ENCODE measurements at places on chromosomes 7 and 10.

DNA sequence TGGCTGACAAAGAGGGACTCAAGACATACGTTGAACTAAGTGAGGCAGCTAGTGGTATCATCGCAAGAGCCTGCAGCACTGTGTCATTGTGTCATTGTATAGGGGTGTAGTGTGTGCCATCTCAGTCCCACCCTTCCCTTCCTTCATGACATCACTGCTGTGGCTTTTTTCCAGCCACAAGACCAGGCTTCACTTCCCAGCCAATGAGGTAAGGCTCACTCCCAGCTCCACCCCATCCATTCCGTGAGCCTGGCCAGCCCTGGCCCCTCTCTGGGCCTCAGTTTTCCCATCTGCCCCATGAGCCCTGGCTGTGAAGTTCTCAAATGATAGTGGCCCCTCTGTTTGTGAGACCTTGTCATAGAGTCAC lies 134.3 kb upstream of the ZMIZ1 start:
- DNase-seq: peak; percentile 21

DNA sequence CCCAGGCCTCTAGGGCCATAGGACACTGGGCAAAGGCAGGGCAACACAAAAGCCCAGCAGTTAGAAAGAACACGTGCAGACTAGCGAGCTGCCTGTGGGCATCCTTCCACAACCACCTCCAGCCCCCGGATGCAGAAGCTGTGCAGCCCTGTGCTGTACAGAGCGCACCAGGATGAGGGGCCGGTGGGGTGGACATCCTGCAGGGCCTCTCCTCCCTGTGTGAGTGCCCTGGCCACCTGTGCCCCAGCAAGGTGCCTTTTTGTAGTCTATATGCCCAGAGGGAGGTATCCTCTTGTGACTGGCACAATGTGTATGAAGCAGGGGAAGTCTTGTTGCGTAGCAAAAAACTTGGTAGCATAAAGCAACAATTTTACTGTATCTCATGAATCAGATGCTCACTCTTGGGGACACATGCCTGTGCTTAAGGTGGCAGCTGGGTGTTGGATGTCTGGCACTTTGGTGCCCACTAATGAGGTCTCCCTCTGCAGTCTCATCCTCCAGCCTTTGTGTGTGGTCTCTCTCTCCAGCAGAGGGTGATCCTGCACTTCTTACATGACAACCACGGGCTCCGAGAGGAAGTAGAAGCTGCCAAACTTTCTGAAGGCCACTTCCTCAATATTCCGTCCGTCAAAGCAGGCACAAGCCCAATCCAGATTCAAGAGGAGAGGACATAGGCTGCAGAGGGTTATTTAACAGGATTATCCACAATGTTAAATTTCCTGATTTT lies 8.7 kb downstream of the NCAPG2 start:
- peak; percentile 94 for DNase-seq

- peak; percentile 32 for DNase-seq
Observed at GRCh38 chr10:28679581-28680357, 2.4 kb downstream of the BAMBI start.

- DNase-seq: no peak
Observed at GRCh38 chr10:66714741-66715140, 211.1 kb upstream of the LRRTM3 start.

- no peak for DNase-seq
Observed at GRCh38 chr10:123869020-123869414, 22.6 kb downstream of the CPXM2 start.

GRCh38 chr10:33304423-33305225 lies 29.8 kb downstream of the NRP1 start:
- DNase-seq: peak; percentile 32

- no peak for DNase-seq
Observed at GRCh38 chr10:78727728-78728127, 341.0 kb upstream of the ZMIZ1 start.

DNA sequence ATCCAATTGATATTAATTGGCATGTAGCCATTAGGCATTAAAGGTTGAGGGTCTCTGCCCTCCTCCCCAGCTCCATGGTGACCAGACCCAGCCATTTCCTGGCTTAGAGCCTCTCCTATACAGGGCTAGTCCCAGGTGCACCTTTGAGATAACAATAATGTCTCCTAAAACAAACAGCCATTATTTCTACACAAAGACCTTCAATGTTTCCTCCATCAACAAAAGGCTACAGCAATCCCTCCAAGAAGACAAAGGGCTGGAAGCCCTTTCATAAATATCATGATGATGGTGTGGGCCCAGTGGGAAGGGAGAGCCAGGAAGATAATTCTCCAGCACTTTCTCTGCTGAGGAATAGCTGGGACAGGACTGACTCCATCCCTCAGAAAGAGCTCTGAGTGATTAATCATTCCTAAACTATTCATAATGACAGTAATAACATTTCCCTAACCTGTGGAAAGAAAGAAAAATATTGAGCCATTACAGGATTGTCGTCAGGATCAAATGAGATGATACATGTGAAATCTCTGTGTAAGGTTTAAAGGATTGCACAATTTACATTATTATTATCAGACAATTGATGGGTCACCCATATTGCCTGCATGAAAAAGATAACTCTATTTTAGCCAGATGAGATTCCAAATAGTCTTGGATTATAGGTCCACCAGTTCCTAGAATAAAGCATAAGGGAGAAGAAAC lies 10.2 kb downstream of the PKD2L1 start:
- no peak for DNase-seq

- peak; percentile 78 for DNase-seq
Observed at GRCh38 chr7:86926732-86927131, 132.7 kb downstream of the ELAPOR2 start.

- peak; percentile 26 for DNase-seq
Observed at GRCh38 chr10:33015761-33016547, 57.9 kb upstream of the ITGB1 start.

- DNase-seq: peak; percentile 18
Observed at GRCh38 chr10:63286340-63286739, 153.2 kb downstream of the NRBF2 start.

DNA sequence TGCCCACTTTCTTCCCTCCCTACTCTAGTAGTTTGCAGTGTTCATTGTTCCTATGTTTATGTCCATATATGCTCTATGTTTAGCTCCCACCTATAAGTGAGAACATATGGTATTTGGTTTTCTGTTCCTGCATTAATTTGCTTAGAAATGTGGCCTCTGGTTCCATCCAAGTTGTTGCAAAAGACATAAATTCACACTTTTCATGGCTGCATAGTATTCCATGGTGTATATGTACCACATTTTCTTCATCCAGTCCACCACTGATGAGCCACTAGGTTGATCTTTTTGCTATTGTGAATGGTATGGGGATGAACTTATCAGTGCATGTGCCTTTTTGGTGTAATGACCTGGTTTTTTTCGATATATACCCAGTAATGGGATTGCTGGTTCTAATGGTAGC lies 1089.1 kb downstream of the GRM8 start:
- DNase-seq: no peak

DNA sequence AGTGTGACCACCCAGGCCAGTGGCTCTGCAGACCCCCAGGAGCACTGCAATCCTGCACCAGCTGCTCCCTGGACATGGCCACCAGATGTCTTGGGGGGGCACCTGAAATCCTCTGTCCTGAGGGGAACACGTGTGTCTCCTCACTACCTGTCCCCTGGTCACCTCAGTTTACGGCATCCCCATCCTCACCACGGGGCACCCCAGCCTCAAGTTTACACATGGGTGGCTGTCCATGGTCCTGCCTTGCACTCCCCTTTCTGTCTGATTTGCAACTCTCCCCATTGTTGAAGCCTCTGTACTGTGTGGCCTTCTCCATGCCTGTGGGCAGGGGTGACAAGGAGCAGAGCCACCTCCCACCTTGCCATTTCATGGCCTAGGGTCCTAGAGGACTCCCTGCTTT lies 67.2 kb downstream of the RAMP3 start:
- no peak for DNase-seq

GRCh38 chr10:1358860-1359625 lies 302.9 kb downstream of the WDR37 start:
- no peak for DNase-seq

- DNase-seq: no peak
Observed at GRCh38 chr10:111732166-111732785, 451.3 kb downstream of the GPAM start.

- DNase-seq: no peak
Observed at GRCh38 chr10:132172091-132173066, 14.4 kb upstream of the DPYSL4 start.

- peak; percentile 7 for DNase-seq
Observed at GRCh38 chr7:47710201-47710935, 128.5 kb upstream of the TNS3 start.

- no peak for DNase-seq
Observed at GRCh38 chr10:90133606-90134005, 432.2 kb downstream of the KIF20B start.

- no peak for DNase-seq
Observed at GRCh38 chr10:43212043-43212721, 54.7 kb downstream of the RASGEF1A start.

- peak; percentile 76 for DNase-seq
Observed at GRCh38 chr7:55128693-55129394, 110.0 kb downstream of the EGFR start.

DNA sequence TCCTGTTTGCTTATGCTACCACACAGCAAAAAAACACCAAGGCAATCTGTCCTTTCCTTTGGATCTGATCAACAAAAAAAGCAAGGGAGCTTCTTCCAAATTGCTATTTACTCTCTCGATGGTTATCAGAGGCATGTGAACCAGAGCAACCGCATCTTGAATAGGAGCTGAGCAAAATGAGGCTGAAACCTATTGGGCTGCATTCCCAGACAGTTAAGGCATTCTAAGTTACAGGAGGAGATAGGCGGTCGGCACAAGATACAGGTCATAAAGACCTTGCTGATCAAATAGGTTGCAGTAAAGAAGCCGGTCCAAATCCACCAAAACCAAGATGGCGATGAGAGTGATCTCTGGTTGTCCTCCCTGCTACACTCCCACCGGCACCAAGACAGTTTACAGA lies 76.8 kb upstream of the FRMD4A start:
- no peak for DNase-seq

DNA sequence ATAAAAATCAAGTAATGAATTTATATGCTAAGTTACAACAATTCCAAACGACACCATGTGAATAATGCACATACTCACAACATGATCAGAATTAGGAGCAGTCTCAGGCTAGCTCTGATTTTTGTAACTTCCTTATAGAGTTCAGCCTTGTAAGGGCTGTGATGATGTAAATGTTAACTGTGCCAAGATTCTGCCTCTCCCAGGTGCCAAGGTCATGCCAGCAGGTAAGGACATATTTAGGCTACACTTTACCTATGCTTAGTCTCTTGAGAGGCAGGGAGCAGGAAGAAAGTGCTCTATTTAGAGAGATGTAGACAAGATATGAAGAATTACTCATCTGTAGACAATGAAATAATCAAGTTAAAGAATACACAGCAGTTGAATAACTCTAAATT lies 53.6 kb upstream of the AGR3 start:
- DNase-seq: no peak

DNA sequence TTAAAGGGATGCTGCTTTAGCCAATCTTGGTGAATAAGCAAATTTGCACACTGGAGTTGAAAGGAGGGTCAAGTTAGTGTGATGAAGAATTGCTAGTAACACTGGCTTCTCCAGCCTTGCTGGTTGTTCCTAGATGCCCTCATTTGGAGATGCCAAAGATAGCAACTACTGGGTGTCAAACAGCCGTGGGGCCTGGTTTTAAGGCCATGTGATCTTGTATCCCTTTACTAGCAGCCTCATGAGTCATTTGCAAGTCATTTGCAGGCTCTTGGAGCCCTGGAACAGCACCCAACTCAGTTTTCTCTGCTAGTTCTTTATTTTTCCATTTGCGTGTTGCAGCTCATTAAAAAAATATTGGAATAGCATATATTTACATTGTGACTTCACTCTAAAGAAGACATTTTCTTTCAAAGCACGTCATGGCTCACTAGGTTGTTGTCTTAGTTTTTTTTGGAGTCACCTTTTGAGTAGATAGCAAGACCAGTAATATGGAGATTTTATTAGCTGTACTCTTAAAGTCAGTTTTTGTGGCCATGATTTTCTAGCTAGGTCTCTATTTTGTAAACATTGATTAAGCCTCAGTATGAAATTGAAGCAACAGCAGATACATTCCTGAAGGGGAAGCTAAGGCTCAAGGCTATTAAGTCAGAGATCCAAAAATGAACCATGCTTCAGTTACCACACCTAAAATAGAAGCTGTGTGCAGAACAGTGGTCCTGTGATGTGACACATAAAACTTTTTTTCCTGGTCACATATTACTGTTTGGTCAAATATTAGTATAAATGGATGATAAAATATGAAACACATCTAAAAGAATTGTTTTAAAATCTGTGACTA lies 1.3 kb downstream of the LSMEM1 start:
- DNase-seq: peak; percentile 88

- no peak for DNase-seq
Observed at GRCh38 chr10:59692113-59692512, 17.5 kb downstream of the SLC16A9 start.

DNA sequence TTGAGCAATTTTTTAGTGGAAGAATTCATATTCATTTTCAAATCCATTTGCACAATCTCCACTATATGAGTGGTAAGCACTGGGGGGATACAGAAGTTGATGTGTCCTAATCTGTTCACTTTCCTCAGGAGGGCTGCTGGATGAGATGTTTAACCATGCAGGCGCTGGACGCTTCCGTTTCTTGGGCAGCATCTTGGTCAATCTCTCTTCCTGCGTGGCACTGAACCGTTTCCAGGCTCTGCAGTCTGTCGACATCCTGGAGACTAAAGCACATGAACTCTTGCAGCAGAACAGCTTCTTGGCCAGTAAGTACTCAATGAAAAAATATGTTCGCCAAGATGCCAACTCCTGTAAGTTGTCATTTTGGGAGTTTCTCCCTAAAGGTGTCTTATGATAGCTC lies 179.3 kb downstream of the ABCA13 start:
- DNase-seq: no peak

DNA sequence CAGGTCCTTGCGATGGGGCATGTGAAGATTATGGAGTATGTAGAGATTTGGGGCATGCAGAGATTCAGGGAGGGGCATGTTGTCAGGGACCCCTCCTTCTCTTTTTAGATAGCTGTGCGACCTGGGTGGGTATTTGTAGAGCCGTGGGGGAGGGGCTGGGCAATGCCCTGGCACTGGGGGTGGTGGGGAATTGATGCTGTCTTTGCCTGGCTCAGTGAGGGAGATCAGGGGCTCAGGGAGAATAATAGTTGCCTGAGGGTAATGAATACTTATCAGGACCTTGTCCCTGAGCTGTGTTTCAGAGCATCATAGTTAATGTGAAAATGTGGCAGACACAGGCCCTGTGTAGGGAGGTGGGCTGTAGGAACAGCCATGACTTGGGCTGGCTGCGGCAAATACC lies 3.5 kb downstream of the RAMP3 start:
- DNase-seq: no peak

DNA sequence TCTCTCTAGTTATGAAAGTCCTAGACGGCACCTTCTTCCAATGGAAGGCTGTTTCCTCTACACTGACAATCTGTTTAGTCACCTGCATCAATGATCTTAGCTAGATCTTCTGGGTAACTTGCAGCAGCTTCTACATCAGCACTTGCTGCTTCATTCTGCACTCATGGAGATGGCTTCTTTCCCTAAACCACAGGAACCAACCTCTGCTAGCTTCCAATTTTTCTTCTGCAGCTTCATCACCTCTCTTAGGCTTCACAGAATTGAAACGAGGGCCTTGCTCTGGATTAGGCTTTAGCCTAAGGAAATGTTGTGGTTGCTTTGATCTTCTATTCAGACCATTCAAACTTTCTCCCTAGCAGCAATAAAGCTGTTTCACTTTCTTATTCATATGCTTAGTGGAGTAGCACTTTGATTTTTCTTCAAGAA lies 24.6 kb downstream of the NAMPT start:
- DNase-seq: no peak

GRCh38 chr7:110470420-110470819 lies 620.5 kb upstream of the LRRN3 start:
- DNase-seq: no peak

Measured in cardiac fibroblast (primary cell).